ENCODE measurements at places on chromosomes 7 and 10. TPM values are rescaled to one million over a fixed set of nuclear protein-coding genes. Genes with fewer than 3 reads are reported as not detected.

GRCh38 chr7:30977222-30977621, 13.5 kb downstream of the GHRHR start:
- no peak for ATAC-seq

- ATAC-seq, result no peak
These were observed 187.6 kb downstream of the PRPF18 start for GRCh38 chr10:13774303-13774893.

DNA sequence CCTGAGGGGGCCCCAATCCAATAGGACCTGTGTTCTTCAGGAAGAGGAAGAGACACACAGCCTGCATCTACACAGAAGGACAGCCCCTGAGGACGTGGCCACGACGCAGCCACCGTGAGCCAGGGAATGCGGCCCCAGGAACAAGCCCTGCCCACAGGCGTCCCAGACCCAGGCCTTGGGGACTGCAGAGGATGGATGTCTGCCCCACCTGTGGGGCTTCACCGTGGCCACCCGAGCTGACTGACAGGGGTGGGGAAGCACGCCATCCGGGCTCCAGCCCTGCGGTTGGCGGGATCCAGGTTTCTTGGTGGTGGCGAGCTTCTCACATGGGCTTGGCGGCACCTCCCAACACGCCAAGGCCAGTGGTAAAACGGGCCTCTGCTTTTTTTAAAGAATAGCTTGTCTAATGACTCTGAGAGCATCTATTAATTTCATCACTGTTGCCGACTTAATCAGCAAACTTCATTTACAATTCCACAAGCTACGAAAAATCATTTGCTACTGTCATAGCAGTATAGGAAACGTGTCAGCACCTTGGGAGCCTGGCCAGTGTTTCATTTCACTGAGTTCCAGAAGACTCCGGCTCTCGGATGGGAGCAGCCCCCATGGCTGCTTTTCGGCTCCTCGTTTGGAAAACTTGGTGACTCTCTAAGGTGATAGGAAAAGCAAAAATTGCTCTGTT, 584.0 kb downstream of the PTPRN2 start:
- no peak for ATAC-seq

DNA sequence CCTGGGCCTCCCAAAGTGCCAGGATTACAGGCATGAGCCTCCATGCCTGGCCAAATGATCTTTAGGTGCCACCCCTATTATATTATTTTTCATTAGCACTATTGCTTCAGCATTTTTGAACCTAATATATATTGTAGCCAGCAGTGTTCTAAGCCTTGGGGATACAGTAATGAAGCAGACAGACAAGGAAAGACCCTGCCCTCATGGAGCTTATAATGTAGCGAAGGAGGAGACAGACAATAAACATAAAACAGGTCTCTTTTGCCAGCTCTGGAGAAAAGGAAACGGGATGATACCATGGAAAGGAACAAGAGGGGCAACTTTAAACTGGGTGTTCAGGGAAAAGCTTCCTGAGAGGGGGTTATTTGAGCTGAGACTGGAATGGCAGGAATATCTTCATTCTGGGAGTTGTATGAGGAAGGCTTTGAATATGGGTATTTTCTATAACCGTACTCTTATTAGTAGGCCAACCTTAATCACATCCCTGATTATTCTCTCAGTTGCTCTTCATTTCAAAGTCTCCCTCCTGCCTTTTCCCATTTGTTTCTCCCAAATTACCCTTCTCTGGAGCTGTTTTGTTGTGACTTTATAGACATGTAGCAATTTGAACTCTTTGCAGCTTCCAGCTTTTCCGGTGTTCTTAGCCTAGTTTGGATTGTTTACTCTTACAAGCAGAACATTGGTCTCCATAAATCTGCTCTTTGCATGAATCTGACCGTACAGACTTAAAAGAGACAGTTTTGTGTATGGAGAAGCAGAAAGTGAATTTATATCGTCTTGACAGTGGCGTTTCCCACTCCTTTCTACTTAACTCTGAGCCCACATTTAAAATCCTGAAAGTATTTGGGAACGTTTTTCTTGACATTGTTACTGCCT, 19.0 kb downstream of the PRKAR2B start:
- ATAC-seq, result no peak

MAGI2 gene
- 7.8 TPM for total RNA-seq

ARHGAP19 gene
- 3.2 TPM for total RNA-seq

ZDHHC6 gene
- 20.3 TPM for total RNA-seq
